COR-L47 (cell line): ENCODE measurements at places on chromosomes 1 and 21.

- DNase-seq: no peak
Measured at GRCh38 chr1:45677751-45678245, 8.5 kb downstream of the GPBP1L1 start.

DNA sequence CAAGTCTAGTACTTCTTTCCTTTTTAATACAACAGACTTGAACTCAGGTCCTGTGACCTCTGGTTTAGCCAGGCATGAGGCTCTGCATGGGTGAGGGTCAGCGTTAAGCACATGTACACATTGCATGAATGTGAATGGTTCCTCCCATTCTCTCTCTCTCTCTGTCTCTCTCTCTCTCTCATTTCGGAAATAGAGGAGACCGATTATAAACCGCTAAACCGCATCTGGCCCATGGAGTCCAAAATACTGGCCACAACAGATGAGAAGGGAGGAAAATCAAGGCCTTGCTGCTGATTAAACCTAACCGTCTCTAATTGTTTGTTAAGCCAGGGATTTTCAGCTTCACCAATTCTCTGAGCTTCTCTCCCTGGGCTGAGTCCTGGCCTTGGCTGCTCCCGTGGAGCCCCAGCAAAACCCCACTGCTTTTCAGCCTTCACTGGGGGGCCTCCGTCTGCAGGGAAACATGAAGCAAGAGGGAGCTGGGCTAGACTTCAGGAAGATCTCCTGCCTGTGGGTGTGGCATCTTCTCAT lies 6.6 kb downstream of the RSPO1 start:
- DNase-seq: no peak

GRCh38 chr1:227607336-227607898 lies 44.1 kb downstream of the ZNF678 start:
- DNase-seq: no peak

DNA sequence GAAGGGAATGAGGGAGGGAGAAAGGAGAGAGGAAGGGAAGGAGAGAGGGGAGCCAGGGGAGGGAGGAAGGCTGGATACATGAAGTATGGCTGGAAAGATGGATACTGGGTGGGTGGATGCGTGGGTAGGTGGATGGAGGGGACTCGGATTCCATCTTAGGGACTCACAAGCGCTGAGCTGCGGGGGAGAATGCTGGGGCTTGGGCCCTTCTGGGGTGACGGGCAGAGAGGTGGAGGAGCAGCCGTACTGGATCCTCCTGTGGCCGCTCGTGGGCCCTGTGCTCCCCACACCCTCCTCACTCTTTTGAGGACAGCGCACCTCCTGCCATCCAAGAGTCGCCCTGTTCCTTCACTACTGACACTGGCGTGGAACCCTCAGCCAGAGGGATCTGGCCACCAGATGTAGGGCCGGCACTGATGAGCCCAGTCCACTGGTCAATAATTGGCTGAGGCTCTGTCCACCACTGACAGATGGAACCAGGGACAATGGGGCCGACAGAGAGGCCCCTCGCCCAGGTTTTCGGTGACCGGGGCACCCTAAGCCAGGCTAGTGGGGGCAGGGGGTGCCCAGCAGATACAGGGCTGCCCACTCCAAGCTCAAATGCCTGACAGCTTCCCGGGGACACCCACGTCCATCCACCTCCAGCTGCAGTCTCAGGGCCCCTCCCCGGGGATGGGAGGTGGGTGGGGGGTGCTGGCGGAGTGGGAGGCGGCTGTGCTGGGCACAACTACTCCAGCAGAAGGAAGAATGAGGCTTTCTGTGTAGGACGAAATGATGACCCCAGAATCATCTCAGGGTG lies 4.4 kb upstream of the ACTRT2 start:
- no peak for DNase-seq

GRCh38 chr1:2128189-2128901 lies 66.2 kb downstream of the FAAP20 start:
- no peak for DNase-seq

GRCh38 chr21:44529503-44530125 lies 10.4 kb downstream of the KRTAP10-1 start:
- DNase-seq: no peak

DNA sequence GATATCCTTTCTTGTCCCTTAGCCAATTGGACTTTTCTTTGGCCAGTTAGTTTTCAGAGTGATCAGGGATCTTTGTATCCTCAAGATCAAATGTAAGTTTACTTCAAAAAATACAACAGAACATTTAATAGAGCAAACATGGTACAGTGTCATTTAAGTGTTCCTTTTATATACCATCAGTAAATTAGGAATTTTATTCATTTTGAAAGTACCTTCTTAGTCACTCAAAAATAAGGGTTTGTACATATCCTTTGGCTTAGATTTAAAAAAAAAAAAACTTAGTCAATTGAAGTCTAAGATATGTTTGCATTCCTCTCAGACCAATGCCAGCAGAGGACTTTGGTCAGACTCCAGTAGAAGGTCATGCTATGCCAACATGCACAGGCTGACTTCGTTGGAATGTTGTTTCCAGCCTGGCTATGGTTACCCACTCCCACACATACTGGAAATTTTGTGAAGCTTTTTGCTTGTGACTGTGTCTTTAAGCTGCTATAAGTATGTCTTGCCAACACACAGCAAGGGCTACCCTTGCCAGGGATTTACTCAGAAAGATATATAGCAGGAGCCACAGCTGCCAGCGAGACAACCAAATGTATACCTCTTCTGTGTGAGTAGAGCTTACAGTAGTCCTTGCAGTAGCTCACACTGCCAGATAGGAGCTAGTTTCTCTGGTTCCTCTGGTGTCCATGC lies 81.5 kb upstream of the LRIF1 start:
- no peak for DNase-seq

- DNase-seq: no peak
Measured at GRCh38 chr1:87796471-87796901, 467.8 kb downstream of the LMO4 start.

DNA sequence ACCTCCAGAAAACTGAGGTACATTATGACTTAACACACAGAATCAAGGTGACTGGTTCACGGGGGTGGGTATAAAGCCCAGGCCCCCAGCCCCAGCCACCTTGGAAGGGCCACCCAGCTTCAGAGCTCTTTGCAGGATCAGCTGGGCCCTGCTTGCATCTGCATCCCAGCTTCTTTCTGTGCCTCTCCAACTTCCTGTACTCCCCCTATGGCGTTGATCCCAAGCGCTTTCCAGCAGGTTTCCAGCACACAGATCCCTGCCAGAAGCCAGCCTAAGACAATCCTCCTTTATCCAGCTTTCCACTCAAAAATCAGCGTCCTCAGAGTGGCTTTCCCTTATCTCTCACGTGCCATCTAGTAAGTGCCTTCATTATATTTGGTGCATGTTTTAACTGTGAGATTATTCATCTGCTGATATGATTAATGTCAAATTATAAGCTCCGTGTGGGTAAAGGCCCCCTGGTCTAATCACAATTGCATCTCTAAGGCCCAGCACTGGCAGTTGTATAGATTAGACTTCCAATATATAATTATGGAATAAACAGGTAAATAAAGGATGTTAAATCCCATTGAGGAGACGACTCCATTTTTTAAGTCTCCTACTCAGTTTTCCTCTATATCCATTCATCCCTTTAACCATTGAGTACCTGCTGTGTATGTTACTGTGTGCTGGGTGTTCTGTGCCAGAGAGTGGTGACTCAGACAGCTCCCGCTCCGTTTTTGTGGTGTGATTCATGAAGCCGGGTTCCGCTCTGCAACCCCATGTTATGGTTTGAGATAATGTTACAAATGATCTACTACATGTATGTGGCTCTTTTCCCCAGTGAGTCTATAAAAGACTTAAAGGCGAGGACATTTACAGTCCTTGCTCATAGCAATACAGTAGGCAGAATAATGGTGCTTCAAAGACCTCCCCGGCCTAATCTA lies 387.6 kb downstream of the PCP4 start:
- DNase-seq: no peak

- DNase-seq: no peak
Measured at GRCh38 chr1:200437556-200438203, 27.8 kb upstream of the ZNF281 start.

- DNase-seq: no peak
Measured at GRCh38 chr1:225657462-225657989, 4.6 kb upstream of the ENAH start.
